ENCODE measurements at places on chromosomes 1 and 21.

DNA sequence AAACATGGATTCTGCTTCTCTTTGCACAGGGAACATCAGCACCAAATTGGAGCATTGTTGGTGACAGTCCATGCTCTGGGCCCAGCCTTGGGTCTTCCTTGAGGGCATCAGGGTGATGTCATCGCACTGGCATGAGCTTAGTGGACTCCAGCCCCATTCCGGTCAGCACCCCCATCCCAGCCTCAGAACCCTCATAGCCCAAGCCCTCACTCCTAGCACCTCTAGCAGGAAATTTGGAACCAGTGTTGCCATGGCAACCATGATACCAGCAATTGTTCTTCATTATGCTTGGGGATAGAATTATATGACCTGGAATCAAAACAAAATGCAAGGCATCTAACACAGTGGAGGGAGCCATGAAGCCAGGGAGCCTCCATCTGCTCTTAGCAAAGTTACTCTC lies 83.1 kb downstream of the VWA5B1 start:
- no peak for DNase-seq

DNA sequence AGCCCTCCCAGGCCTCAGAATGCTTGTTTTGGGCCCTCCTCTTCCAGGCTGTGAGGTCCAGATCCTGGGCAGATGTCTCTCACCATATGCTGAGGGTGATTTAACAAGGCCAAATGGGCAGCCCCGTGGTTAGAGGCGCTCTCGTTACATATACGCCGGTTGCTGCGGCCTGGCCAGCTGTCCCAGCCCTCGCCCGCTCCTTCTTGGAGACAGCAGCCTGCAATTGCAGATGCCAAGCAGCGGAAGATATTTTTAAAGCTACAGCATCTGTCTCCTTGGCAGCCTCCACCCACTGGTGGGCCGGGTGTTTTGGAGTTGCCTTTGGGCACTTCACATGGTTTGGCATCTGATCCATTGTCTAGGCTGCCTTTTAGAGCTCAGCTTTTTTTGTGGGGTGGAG lies 178.8 kb upstream of the NFIA start:
- no peak for DNase-seq

DNA sequence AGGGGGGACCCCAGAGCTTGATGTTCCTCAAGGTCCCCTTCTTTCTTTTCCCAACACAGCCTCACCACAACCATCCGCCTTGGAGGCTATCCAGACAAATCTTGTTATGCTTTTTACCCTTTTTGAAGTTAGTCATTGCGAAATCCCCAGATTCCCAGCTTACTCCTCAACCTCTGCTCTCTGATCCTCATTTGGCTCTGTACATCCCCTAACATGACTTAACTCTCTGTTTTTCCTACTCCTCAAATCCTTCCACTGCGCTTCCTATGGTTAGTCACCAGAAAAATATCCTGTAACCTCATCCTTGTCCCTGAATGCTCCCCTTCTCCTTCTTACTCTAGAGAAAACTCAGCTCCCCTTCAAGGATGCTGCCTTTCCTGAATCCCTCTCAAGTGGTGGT lies 189.1 kb upstream of the POU3F1 start:
- DNase-seq: no peak

- DNase-seq: no peak
Measured at GRCh38 chr1:95286479-95286878, 52.5 kb downstream of the RWDD3 start.

GRCh38 chr1:81550753-81551152 lies 250.0 kb upstream of the ADGRL2 start:
- DNase-seq: no peak

DNA sequence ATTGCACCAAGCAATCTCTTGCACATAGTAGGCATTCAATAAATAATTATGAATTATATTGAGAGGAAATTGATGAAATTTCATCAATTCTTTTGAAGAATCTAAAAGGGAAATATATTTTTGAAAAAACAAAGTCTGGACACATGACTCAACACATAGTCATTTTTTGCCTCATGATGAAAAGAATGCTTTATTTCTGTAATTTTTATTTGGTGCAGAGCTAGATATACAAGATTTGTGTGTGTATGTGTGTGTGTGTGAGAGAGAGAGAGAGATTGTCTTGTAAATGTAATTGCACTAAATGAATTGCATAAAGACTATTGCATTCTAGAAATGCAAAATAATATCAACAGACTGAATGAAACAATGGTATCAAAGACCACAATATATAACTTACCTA lies 206.2 kb upstream of the C1orf87 start:
- no peak for DNase-seq

DNA sequence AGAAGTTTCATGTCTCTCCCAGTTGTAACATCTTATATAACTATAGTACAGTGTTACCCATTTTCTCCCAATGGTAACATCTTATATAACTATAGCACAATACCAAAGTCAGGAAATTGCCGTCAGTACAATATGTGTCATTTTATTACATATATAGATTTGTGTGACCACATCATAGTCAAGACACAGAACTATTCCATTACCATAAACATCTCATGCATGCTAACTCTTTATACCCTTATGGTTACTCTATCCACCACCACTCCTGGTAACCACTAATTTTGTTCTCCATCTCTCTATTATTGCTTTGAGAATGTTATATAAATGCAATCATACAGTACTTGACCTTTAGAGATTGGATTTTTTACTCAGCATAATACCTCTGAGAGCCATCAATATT lies 120.7 kb downstream of the BACH1 start:
- DNase-seq: no peak

GRCh38 chr1:184860535-184860934 lies 105.9 kb upstream of the EDEM3 start:
- no peak for DNase-seq

DNA sequence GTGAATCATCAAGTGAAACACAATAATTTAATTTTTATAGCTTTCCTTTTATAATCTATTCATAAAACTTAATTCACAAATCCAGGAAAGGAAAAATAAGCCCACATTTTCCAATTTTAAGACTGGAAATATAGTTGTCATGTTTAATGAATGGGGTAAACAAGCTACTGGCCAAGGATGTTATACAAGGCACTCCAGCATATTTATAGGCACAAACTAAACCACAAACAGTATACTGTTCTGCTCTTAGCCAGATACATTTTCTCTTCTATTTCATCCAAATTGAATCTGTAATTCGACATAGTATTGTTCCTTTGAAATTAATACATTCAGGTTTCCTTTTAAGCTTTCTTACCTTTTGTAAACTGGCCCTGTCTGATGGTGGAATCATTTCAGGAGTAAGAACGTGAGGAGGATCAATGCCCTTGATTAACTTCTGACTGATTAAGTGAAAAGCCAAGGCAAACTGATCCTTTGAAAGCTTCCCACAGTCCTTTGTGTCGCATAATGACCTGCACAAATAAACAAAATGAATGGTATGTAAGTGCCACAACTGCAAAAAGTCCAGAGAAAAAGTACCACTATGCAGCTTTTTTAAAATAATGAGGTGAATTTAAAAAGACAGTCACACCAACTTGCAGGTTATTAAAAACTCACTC lies 74.4 kb downstream of the EPS15 start:
- no peak for DNase-seq

- no peak for DNase-seq
Measured at GRCh38 chr1:212545941-212546635, 62.5 kb upstream of the ATF3 start.

DNA sequence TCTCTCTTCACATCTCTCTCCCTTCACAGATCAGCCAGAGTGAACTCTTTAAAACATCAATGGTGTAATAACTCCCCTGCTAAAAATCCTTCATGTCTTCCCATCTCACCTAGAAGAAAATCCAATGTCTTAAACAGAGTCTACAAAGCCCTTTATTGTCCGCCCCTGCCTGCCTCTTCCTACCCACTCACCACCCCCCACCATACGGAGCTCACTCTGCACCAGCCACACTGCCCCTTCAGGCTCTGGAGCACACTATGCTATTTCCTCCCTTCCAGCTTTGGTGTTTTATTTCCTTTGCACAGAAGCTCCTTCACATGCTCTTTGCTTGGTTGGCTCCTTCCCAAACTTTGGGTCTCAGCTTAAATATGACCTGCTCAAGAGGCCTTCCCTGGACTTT lies 10.2 kb downstream of the CAMK1G start:
- no peak for DNase-seq

DNA sequence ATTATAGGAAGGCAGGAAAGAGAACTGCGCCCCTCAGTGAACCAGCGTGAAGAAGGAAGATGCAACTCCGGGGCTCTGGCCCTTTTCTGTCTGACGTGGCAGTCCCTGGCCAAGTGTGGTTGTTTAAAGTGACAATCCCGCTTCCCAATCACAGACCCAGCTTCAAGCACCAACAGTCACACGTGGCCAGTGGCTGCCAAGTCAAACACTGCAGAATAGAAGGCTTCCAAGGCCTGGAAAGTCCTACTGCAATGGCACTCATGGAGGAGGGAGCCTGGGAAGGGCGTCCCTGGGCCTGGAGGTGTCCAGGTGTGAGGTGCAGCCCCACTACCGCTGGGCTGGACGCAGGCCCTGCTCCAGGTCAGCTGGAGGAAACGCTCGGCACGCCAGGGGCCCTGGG lies 143.8 kb downstream of the CASZ1 start:
- no peak for DNase-seq

DNA sequence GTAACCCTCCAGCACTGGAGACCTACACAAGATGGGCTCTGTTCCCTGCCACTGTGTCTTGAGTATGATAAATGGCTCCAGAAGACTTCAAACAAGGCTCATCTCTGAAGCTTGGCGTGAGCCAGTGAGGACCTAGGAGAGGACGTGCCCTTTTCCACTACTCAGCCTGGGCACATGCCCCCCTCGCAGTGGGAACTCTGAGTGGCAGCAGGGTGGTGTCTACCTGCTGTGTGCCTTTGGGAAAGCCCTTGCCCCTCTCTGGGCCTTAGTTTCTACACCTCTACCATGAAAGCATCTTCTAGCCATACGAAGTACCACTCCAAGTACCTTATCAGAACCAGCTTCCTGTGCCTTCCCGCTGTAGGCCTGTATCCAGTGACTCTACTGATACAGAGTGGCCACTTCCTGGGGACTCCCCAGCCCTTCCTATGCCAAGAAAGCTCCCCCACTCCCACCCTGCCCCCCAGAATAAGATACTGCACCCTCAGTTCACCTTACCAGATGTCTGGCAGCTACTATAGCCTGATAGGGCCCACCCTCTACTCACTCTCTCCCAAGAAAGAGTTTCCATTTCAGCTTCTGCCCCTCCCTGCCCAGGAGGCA lies 3.1 kb upstream of the MOB3C start:
- no peak for DNase-seq

DNA sequence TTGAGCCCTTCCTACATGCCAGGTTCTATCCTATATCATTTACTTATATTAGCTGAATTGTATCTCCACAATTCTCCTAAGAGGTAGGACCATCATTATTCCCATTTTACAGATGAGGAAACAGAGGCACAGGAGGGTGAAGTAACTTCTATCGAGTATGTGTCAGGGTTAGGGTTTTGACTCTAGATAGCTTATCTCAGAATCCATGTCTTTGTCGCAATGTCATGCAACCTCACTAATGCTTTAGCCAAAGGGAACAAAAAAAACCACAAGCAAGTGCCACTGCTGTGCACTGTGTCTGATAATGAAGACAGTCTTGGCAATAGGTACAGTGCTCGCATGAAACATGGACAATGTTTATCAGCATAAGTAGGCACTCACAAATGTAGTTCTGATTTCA lies 95.4 kb upstream of the CLDN14 start:
- no peak for DNase-seq

DNA sequence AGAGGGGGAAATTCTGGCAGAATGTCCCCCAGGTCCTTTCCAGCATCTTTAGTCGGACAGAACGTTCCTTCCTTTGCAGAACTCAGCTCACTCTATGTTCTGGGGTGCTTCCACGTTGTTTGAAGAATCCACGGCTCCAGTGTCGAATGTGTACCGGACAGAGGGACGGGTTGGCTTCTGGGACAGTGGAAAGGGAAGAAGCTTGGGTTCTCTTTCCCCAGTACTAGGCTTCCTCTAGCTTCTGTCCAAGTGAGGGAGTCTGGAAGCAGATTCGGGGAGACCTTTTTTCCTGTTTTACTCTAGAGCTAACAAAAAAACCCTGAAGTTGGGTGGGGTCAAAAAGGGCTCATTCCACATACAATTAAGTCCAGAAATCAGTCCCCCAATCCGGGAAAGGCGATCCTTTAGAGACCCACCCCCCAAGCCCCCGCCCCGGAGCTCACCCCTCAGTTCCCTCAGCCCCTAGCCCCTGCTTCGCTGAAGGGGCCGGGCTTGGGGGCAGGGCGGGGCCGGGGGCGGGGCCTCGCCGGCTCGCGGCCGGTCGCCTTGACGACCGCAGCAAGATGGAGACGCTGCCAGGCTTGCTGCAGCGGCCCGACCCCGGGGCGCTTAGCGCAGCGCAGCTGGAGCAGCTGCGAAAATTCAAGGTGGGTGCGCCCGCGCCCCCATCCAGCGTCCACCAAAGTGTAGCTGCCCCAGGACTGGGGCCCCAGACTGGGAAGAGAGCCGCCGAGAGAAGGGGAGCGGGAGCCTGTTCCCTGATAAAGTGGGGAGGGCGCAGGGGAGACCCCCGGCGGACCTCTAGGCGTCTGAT lies at the start of gene RIIAD1:
TSS of gene RIIAD1 (plus strand) at position 549 of the 814 bp plus-strand sequence. CDS start at position 564, 15 bp downstream.
- DNase-seq: peak; percentile 41

DNA sequence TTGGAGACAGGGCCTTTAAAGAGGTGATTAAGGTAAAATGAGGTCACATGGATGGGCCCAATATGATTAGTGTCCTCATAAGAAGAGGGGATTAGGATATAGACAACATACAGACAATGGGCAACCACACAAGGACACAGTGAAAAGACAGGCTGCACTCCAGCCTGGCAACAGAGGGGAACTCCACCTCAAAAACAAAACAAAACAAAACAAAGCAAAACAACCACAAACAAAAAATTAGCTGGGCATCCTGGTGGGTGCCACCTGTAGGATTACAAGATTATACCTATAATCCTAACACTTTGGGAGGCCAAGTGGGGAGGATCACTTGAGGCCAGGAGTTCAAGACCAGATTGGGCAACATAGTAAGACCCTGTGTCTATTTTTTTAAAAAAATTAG lies 4.8 kb upstream of the MDM4 start:
- peak; percentile 11 for DNase-seq

- DNase-seq: peak; percentile 96
Measured at GRCh38 chr1:155176544-155177071, 3.0 kb downstream of the TRIM46 start.

- no peak for DNase-seq
Measured at GRCh38 chr21:39688010-39688409, 57.0 kb upstream of the IGSF5 start.

DNA sequence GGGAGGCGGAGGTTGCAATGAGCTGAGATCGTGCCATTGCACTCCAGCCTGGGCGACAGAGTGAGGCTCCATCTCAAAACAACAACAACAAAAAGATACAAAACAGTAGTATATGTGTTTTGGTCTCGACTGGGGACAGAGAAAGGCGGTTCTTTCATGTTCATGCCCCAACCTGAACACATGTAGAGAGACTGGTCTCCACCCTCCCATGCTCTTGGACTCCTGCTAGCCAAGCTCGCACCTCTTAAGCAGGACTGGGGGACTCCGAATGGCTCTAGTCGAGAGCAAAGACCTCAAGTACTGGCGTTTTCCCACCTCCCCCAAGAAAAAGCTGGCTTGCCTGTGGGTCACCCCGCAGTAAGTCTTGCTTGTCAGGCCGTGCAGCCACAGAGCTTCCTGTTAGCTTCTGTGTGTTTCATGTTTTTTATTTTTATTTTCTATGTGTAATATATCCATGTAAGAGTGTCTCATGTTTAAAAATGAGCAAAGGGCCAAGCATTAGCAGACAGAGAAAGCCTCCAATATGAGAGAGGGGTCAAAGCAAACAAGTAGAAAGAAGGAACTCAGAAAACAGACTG lies 91.6 kb downstream of the SCCPDH start:
- DNase-seq: no peak
